ENCODE measurements at places on chromosomes 16 and 17. TPM values are rescaled to one million over a fixed set of nuclear protein-coding genes. Genes with fewer than 3 reads are reported as not detected.

SLC4A1 gene
- not detected for polyA plus RNA-seq

HSBP1 gene
- polyA plus RNA-seq, result 185 TPM

CBLN1 gene
- polyA plus RNA-seq, result 0.20 TPM

FBXW10 gene
- polyA plus RNA-seq, result 5.0 TPM

CCL4 gene
- polyA plus RNA-seq, result not detected
